Left ventricle myocardium inferior (tissue), 1 donor: ENCODE measurements at places on chromosomes 1 and 21. TPM values are rescaled to one million over a fixed set of nuclear protein-coding genes. Genes with fewer than 3 reads are reported as not detected.

AKR7A3 gene
- total RNA-seq, result 0.14 TPM

DNA sequence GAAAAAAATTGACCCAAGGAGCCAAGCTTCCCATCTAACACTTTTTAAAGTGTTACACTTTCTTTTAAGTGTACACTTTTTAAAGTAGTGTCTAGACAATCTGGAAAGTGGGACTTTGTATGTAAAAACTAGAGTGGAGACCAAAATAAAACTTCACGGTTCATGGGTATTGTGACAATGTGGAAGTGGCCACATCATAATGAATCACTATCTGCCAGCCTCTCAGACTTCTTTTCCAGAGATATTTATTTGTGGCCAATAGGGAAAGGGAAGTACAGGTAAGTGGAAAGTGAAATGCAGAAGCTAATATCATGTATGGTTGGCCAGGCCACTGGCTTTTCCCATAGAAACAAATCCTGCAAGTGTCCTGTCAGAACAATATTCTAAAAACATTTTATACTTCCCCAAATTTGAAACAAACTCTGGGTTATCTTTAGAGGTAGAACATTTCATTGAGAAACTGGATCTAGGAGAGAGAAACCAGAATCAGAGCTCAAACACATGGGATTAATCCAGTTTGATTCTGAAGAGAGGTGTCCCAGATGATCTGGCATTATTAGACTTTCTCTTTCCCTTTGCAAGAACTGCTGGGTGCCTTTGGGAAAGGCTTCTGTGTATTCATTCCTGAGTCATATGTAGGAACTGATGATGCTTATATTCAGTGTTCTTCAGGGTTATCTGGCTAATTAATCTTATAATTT lies 2.0 kb downstream of the TNFSF18 start:
- no peak for DNase-seq

DNA sequence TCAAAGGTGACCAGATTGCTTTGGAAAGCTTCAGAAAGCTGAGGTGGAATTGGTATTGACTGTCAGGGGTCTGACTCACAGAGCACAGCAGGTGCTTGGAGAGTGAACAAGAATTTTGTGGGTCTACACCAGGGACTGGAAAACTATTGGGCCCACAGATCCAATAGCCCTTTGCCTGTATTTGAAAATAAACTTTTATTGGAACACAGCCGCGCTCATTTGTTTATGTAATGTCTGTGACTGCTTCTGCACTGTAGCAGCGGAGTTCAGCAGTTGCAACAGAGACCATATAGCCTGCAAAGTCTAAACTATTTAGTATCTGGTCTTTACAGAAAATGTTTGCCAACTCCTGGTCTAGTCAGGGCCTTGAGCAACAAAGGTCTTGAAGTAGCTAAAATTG lies 315.6 kb downstream of the NFIA start:
- no peak for DNase-seq

DNA sequence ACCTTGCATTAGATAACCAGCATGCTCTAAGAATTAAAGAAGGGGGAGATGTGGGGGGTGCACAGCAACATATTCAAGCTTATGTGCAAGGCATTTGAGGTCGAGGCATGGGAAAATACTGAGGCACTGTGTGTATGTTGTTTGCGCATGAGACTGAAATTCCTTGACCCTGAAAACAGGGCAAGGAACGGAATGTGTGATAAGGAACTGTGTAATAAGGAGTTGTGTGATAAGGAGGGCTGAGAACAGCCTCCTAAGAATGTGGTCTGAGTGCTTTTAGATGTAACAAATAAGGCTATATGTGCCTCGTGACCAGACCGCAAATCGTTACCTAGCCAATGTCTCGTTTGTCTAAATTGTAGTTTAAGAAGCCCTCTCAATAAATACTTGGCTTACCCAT lies 26.5 kb upstream of the ITLN1 start:
- DNase-seq, result no peak

- DNase-seq, result no peak
Observed at GRCh38 chr1:170192546-170192945, 46.8 kb downstream of the NTMT2 start.

SLFNL1 gene
- 0.16 TPM for total RNA-seq

ACKR1 gene
- 10.9 TPM for total RNA-seq

- DNase-seq, result no peak
Observed at GRCh38 chr21:22115746-22116145, 1117.5 kb downstream of the NCAM2 start.

GRCh38 chr1:94721240-94721639 lies 98.9 kb upstream of the SLC44A3 start:
- DNase-seq, result no peak

DNA sequence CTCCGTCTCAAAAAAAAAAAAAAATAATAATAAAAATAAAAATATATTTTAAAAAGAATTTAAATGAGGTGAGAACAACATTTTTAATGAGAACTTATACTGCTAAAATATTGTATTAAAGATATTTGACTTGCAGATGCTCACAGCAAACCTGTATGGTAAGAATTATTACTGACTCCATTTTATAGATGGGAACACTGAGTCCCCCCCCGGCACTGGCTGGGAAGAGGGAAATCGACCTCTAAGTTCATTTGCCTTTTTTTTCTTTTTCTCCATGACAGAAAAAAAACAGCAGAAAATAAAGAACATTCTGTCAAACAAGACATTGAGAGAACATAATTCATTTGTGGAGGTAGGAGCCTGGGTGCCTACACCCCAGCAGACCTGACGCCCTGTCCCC lies 13.4 kb upstream of the PADI6 start:
- DNase-seq, result no peak

DNA sequence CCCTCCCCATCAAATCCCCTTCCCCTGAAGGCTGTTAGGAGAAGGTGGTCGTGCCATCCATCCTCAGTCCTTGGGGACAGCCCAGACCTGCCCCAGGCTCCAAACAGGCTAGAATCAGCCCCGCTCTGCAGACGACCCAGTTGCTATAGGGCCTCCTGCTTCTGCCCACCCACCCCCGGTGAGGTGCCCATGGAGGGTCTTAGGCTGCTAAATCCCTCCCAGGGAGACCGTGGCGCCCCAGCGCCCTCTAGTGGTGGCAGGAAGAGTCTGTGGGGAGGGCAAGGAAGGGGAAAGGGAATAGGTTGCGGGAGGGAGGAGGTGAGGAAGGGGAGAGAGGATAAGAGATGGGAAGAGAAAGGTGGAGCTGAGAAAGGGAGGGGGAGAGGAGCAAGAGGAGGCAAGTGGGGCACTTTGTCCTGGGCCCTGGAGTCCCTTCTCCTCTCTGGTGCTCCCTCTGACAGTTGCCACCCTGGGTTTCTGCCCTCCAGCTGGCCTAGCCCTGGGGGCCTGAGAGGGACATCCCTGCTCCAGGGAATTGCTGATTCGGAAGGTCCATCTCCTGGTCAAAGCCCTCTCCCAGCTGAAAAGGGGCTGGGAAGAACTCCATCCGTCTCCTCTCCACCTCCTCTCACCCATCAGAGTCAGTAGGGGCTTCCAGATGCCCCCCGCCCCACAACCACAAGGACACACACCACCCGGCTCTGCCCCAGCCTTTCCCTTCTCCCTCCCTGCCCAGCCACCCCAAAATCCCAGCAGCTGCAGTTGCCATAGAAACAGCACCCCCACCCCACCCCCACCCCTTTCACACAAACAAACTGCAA lies 55.4 kb downstream of the CAMK2N1 start:
- DNase-seq, result no peak

GRCh38 chr1:219174460-219175211 lies 958 bp downstream of the LYPLAL1 start:
- no peak for DNase-seq

LCE2A gene
- total RNA-seq, result not detected

C1orf141 gene
- not detected for total RNA-seq

TPTE gene
- total RNA-seq, result not detected

IFT25 gene
- 13.2 TPM for total RNA-seq

GRCh38 chr1:30034627-30035521 lies 688.5 kb downstream of the MATN1 start:
- DNase-seq, result no peak

DNA sequence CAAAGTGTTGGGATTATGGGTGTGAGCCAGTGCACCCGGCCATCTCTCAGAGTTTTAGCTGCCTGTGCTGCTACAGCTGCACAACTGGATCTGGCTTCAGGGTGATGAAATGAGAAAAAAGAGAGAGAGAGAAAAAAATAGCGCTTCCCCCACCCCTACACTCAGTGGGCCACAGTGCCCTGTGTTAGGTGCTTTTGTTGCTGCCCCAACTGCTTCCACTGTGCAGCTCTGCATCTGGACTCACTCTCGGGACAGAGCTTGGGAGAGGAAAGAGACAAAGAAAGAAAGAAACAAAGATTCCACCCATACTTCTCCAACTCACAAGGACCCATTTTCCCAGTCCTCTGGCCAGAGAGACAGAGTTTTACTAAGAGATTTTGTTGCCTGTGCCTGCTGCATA lies 50.4 kb downstream of the INAVA start:
- DNase-seq, result no peak

GRCh38 chr1:53430779-53431178 lies 28.4 kb upstream of the DMRTB1 start:
- no peak for DNase-seq

DNA sequence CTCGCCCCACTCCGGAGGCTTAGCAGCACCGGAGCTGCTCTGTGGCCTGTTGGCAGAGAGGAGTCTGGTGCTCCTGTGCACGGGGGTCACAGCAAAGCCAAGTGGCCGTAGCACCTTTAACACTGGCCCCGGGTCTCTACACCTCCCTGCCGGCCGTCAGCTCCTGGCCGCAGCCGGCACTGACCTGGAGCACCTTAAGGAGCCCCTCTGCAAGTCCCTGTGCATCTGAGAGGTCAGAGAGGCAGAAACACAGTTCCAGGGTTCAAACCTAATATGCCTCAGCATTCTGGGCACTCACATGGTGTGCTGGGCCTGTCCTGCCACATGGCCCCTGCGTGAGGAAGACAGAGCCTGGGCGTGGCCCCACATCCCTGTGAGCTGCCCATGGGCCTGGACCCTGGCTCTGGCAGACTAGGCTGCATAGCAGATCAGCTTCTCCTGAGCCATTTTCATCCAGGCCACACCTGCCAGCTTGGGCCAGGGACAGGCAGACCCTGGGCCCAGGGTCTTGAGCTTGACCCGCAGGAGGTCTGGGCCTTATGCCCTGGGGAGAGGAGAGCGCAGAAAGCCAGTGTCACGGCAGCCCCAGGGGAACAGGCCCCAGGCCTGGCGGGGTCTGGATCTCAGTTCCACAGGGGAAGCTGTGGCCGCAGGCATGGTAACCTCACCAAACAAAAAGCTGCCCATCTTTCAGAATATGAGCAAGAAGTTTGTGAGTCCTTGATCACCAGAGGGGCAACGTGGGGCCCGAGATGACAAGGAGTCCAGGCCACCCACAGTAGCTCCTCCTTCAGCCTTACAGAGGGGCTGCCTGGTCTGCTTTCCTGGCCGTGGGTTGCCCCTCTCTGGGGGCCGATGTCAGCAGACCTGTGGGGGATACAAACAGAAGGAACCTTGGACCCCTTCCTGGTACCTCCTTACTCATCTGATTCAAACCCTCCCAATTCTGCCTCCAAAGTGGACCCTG lies 146.0 kb upstream of the COL6A1 start:
- DNase-seq, result no peak

DNA sequence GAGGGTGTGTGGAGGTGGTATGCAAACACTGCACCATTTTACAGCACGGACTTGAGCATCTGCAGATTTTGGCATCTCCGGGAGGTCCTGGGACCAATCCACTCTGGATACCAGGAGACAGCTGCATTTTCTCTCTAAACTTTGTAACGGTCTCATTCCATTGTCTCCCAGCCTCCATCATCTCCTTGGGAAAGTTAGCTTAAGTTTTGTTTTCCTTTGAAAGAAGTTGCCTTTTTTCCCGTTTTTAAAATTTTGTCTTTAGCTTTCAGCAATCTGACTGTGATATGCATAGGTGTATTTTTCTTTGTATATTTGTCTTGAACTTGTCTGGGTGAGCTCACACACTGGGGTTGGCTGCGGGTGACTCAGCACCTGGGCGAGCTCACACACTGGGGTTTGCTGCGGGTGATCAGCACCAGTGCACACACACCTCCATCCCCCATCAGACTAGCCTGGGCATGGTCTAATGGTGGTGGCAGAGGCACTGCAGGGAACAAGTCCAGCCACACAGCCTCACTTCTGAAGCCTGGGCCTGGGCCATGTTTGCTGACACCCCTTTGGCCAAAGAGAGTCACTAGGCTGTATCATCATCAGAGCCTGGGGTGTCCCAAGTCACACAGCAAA lies 32.1 kb upstream of the COL18A1 start:
- peak; percentile 1 for DNase-seq

GRCh38 chr1:56439610-56440264 lies 139.6 kb downstream of the PLPP3 start:
- peak; percentile 48 for DNase-seq

DNA sequence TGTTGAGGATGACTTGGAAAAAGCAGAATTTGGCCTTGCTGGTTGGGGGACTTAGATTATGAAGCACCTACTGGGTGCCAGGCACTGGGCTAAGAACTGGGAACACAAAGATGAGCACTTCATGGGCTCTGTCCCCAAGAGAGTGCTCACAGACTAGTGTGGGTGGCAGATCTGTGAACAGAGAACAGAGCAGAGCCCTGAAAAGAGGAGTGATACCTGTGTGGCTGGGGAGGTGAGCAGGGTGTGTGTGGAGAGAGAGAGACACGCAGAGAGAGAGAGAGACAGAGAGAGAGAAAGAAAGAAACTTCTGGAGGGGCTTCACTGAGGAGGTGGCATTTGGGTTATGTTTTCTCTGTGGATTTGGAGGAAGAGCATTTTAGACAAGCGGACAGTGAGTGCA lies 61.1 kb upstream of the PPP2R5A start:
- no peak for DNase-seq

SYT2 gene
- not detected for total RNA-seq

DNA sequence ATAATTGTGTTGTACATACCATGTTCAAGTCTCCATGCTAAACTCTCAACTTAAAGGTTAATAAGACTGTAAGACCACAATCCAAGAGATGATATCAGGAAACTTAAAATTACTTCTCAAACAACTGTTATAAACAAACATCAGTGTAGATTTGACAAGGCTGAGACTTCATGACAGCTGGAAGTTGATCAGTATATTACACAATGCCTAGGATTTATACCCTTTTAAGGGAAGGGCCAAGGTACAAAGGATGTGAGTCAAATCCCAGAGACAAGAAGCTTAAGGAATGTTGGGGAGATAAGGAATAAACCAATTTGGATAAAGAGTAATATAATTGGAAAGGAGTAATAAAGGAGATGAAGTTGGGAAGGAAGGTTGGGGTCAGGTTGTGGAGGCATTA lies 98.8 kb downstream of the LBR start:
- no peak for DNase-seq

DNA sequence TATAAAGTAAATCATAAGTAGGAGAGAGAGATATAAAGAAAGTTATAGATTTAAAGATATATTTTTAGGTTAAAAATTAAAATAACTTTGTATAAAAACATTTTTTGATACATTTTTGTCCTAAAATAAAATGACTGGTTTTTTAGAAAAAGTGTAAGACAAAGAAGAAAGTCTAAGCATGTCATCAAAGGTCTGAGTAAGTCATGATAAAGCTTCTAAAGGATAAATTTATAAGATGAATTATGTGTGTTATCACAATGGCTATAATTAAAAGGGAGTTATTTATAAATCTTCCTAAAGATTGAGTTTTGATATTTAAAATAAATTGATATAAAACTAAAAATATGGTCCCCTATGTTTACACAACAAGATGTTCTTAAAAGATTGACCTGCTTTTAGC lies 370.9 kb downstream of the PTPRU start:
- no peak for DNase-seq

- DNase-seq, result no peak
Observed at GRCh38 chr1:227281371-227281770, 36.9 kb downstream of the CDC42BPA start.

GRCh38 chr1:205190845-205191577 lies 20.5 kb downstream of the DSTYK start:
- no peak for DNase-seq

- DNase-seq, result no peak
Observed at GRCh38 chr1:203521074-203521794, 27.3 kb downstream of the OPTC start.
